ENCODE measurements at places on chromosomes 3 and 15.

GRCh38 chr3:169147238-169148008, 516.1 kb downstream of the MECOM start:
- DNase-seq: no peak

DNA sequence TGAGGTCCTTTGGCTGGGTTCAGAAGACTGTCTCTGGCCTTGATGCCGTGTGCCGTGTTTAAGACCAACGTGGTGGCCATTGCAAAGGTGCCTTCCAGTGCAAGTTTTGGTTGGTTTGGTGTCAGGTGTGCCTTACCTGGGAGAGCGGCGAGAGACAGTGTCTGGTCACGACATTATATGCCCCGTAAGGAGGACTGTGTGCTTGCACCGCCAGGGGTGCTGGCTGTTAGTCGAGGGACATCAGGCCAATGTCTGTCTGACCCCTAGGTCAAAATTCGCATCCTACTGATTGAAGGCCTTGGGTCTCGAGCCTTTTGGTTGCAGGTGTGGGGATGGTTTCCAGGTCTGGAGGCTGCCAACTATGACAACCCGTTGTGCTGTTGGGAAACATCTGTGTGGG, 111.9 kb downstream of the SNRPN start:
- DNase-seq: no peak

DNA sequence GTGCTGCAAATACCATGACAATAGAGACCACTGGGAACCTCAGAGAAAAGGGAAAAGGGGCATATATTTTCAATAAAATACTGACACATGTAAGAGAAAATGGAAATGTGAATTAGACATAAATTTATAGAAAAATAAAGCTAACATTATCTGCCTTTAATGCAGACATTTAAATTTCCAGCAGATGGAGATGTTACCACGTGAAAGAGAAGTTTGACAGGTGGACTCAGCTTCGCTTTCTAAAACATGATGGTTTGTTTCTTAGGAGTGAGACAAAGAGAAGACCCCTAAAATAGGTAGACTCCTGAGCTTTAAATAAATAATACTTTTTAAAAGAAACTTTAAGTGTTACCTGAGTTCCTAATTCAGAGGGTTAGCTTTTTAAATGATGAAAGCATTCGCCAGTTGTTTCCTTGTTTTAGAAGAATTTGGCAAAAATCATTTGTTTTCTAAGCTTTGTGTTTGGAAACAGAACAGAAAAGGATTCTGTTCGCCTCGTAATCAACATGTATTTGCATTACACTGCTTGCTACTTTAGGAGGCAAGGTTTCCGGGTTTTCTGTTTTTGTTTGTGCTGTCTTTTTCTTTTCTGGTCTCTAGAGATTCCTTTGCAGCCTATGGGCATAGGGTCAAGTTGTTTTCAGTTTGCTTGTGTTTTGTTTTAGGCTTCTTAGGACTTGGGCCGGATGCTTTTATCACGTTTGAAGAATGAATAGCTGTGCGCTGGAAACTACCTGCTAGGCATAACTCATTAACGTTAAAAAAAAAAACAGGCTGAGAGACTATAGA, 271.4 kb downstream of the THSD4 start:
- no peak for DNase-seq

DNA sequence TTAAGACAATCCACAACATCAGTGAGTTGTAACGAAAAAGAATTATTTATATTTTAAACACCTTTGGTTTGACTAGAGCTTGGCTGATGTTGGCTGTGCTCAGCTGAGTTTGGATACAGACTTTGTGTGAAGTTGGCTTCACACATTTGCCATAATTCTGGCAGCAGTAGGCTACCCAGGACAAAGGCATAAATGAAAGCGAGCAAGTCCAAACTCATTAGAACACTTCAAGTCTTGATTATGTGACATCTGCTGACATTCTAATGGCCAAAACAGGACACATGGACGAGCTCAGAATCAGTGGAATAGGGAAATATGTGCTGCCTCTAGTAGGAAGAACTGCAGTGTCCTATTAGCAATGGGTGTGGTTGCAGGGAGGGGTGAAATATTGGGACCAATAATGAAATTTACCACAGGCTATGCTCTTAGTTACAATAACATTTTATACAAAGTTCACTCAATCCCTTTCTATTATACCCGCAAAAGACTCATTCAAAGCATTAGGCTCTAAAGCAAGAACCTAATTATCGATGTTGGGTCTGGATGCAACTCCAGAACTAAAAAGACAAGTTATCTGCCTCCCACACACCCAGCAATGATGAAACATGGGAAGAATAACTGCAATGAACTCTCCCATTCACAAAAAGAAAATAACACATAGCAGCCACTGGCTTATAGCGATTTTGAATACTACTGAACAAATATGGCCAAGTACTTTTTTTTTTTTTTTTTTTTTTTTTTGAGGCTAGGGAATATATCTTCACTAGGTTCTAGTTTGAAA, 493.9 kb upstream of the RASGRP1 start:
- DNase-seq: no peak

DNA sequence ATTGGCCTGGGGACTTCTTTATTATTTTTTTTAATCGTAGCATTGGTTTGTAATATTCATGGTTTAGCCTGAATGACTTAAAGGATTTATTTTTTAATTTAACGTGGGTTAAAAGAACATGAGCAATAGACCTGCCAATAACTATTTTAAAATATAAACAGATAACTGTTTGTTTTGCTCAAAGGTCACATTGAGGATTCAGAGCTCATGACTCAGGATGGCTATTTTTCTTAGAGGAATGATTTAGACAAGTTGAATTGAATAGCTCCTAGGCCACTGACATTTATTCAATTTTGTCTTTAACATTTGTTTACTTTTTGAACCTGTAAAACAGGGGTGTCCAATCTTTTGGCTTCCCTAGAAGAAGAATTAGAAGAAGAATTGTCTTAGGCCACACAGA, 68.5 kb downstream of the ITPR1 start:
- DNase-seq: no peak

DNA sequence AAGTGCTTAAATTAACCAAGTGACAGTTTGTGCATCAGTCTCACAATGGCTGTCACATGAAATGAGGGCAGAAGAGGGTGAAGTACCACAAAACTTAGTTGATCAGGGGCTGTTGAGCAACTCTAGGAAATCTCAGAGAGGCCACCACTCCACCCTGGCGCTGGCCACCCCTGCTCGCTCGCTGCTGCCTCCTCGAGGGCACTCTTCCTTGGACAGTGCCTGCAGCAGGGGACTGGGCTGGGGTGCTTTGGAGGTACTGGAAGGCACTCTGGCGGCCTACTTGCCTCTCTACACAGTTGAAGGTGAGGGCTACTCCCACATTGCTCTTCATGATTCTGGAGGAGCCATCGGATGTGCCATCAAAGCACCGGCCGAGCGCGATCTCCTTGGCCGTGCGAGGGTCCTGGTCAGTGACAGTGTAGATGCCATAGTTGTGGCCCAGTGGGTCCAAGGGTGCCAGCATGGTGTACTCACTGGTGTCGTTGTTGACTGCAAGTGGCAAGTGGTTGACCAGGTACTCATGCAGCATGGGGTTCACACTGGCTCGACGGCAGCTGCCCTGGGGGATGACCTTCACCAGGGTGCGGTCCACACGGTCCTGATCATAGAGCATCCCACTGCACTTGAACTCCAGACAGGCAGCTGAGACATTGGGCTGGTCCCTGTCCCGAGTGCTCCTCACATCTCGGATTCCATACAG, 11.6 kb upstream of the CLPX start:
- no peak for DNase-seq

- DNase-seq: no peak
These were observed 172.1 kb downstream of the APBA2 start for GRCh38 chr15:29057856-29058255.

DNA sequence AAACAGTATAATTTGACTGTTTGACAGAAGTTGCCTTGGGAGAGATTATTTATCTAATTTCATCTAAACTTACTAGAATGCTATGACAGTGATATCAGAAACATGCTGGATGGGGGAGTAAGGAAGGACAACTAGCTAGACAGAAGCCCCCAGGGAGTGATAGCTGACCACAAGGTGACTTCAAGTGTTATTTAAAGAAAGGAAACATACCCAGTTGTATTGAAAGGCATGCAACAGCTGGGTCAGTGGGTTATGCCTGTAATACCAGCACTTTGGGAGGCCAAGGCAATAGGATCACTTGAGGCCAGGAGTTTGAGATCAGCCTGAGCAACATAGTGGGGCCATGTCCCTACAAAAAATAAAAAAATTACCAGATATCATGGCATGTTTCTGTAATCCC, 69.6 kb downstream of the SLC49A4 start:
- no peak for DNase-seq

GRCh38 chr3:178404961-178405360, 131.3 kb upstream of the KCNMB2 start:
- no peak for DNase-seq

DNA sequence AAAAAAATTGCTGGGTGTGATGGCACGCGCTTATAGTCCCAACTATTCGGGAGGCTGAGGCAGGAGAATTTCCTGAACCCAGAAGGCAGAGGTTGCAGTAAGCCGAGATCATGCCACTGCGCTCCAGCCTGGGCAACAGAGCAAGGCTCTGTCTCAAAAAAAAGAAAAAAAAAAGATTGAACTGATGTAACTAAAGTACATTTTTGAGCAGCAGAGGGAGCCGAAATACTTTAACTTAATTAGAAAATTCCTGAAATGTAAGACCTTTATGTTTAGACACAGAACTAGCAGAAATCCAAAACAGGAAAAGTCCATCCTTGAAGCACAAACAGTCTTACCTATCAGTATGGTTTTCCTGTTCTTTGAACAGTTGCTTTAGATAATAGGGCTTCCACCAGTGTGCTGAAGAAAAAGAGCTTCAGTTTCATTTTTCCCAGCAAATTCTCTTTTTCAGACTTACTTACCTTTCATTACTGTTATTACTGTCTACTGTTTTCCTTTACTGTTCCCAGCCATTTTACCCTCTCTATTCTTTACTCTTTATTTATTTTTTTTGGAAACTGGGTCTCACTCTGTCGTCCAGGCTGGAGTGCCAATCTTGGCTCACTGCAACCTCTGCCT, 33.4 kb upstream of the ZNF609 start:
- DNase-seq: no peak

- DNase-seq: no peak
These were observed 43.2 kb upstream of the CD47 start for GRCh38 chr3:108133858-108134554.

- DNase-seq: no peak
These were observed 43.1 kb upstream of the SACM1L start for GRCh38 chr3:45646051-45646585.

DNA sequence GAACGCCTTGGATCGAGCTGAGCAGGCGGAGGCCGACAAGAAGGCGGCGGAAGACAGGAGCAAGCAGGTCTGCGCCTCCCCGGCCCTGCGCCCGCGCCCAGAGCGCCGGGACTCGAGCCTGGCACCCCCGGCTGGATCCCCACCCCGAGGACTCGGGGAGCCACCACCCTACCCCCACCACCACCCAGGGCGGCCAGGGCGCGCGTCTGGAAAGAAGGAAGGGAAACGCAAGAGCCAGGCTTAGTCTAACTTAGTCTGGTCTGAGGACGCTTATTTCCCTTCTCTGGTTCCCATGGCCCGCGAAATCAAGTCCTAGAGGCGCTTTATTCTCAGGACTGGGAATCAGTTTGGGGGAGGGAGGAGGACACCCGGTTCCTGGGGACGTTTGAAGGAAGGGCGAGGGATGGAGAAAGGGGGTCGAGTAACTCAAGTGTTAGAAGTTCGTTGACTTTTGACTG, 359 bp downstream of the TPM1 start:
- DNase-seq: no peak

- no peak for DNase-seq
These were observed 23.3 kb downstream of the RNU5B-1 start for GRCh38 chr15:65327651-65328393.

All from stimulated activated CD8-positive, alpha-beta memory T cell treated with anti-CD3 and anti-CD28 coated beads, Interleukin-15, amount 100 ng/mL, for 1 hour (primary cell).